ENCODE measurements at places on chromosomes 3 and 15.

DNA sequence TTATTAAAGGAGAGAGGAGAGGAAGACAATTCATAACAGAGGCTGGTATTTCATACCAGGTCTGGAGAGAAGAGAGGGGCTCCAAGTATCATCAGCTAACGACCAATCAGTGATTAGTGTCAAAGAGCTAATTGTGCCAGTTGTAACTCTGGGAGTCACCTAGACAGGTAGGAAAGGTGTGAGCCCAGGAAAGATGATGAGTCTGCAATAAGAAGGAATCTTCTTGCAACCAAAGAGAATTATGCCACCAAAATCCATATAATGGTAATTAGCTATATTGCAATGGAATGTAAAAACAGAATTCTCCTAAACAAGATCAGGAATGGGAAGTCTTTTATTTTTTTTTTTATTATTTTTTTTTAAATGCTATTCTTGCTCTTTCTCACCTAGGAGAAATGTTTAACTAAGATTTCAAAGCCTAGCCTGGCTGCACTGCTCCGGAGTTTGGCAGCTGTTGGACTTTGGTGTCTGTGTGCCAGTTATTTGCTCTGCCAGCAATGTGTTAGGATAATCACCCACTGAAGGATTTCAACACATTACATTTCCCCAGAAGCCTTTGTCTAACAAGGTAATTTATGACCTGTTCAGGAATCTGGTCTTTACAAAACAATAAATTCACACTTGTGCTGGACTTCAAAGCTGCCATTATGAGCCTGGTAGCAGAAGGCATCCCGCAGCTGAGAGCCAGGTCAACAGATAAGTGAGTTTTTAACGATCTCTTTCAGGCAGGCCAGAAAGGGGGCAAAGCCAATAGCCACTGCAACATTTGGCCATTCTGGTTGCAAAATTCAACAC is 89.4 kb downstream of the FOXB1 start:
- no peak for DNase-seq

- no peak for DNase-seq
Measured at GRCh38 chr3:37050282-37050681, 57.0 kb downstream of the MLH1 start.

- no peak for DNase-seq
Measured at GRCh38 chr3:124829819-124830554, 57.2 kb downstream of the ITGB5 start.

GRCh38 chr3:33052671-33053070 is 44.3 kb downstream of the GLB1 start:
- no peak for DNase-seq

DNA sequence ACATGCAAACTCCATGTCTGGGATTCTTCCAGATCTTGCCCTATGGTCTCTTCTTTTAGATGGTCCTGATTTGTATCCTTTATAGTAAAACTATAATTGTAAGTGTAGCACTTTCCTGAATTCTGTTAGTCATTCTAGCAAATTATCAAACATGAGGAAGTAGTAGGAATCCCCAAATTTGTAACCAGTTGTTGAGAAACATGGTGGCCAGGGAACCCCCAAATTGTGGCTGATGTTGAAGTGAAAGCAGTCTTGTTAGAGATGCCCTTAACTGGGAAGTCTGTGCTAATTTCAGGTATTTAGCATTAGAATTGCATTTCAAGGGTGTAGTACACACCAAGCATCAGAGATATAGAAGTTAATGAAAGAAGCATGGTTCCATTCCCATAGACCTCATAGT is 180.4 kb upstream of the STT3B start:
- DNase-seq, result no peak

GRCh38 chr3:118842147-118842863 is 192.3 kb downstream of the IGSF11 start:
- DNase-seq, result no peak

GRCh38 chr3:151811474-151811873 is 2.4 kb upstream of the AADAC start:
- no peak for DNase-seq
